ENCODE measurements at places on chromosomes 5 and 9.

GRCh38 chr5:95684361-95684760 lies 1.6 kb upstream of the SPATA9 start:
- DNase-seq = no peak

- DNase-seq = no peak
Measured at GRCh38 chr5:80399526-80400239, 8.2 kb upstream of the ZFYVE16 start.

GRCh38 chr9:19127871-19128500 lies 694 bp upstream of the PLIN2 start:
- DNase-seq = no peak

DNA sequence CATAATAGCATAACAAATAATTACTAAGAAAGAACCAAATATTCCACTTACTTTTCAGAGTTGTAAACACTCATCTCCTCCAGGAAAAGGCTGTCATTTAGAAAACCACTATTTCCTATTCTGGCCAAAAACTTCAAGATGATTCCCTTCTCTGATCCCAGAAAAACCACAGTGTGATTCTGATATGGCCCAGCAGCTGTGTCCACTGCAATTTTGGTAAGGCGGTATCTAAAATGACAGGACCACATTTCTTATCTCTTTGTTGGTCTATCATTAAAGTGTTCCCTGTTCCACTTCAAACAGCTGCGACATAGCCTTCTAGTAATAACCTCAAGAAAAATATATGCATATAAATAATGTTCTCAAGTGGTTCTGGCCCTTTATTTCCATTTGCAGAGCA lies 96.1 kb downstream of the SEMA6A start:
- DNase-seq = no peak

- no peak for DNase-seq
Measured at GRCh38 chr5:164860896-164861295, 1355.5 kb downstream of the MAT2B start.

GRCh38 chr5:167658889-167659288 lies 632.6 kb upstream of the WWC1 start:
- no peak for DNase-seq

GRCh38 chr9:16385590-16385989 lies 484.9 kb downstream of the BNC2 start:
- no peak for DNase-seq

DNA sequence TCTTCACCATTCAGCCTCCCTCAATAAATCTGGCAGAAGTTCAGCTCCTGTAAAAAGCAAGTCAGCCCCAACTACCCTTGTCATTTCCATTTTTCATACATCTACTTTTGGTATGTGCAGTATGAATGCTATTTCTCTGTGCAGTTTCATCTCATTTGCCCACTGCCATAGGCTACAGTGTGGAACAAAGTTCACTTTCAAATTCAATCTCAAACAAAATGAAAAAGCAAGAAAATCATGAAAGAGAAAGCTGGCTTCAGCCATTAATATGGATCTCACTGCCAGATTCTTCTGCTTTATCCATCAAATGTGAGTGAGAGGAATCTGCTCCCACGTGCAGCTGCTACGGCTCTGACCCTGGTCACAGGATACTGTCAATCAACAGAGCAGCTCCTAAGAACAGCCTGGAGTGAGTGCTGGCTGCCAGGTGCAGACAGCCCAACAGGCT lies 494.2 kb downstream of the ZNF608 start:
- no peak for DNase-seq

DNA sequence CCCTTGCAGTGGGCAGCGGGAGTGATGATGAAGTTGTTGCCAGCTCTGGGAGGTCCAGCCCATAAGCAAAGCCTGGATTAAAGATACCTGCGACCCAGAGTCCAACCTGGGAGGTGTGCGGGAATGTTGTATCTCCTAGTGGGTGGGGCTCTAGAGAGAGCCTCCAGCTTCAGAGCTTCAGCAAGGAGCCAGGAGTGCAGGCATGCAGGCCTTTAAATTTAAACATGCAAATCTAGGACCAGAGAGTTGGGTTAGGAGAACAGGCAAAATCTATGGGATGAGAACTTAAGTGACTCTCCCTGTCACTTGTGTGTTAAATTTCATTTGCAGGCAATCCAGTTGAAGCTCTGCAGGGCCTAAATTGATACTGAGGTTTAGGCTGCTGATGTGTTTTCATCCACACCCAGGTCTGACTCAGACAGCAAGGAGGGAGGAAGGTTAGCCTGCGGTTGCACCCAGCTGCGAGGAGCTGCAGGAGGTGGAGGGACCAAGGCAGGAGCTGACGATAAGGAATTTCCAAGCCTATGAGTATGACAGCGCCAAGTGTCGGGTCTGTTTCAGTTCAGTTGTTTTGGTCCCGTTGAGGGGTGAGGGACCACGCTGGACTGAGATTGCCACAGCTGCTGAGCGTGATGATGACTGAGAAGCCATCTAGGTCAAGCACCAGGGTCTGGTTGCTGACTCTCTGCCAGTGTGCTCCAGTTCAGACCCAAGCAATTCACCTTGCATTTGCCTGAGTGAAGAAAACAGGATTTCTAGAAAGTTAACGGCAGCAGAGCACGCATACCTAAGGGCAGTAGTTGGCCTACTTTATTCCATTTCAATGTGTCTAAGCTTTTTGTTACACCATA lies 243.0 kb downstream of the ICE1 start:
- no peak for DNase-seq

- DNase-seq = no peak
Measured at GRCh38 chr5:78958672-78959445, 26.3 kb downstream of the ARSB start.

GRCh38 chr5:149441986-149442385 lies 62.9 kb upstream of the IL17B start:
- no peak for DNase-seq

DNA sequence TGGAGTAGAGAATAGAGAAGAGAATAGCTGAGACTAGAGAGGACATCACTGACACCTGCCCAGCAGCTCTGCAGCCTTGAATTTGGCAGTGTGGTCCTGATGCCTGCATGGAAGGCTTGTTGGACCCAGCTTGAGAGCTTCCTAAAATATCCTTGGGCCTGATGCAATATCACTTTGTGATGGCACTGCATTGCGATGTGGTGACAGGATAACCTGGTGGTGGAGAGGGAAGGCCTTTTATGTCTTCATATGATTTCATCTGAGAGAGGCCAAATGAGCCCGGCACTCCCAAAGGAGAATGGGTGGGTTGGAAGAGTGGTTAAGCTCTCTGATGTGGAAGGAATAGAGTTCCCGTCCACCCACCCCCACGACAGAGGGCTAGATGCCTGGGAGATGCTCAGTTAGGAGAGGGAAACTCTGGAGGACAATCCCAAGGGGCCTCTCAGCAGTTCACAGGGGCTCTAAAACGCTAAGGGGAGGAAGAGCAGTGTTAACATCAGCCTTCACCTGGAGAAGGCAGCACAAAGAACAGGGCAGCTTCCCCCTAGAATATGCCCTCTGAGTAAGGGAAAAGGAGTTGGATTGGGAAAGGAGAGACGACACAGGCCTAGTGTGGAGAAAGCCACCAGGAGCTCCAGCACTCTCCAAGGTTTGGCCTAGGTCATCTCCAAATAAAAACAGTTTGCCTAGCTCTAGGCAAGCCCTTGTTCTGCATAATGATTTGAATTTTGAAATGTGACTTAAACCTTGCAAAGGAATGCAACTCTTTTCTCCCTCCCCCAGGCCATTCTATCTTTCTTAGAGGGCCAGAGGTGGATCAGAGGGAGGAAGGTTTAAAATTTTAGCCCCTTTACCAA lies 99.8 kb upstream of the SSBP2 start:
- no peak for DNase-seq

DNA sequence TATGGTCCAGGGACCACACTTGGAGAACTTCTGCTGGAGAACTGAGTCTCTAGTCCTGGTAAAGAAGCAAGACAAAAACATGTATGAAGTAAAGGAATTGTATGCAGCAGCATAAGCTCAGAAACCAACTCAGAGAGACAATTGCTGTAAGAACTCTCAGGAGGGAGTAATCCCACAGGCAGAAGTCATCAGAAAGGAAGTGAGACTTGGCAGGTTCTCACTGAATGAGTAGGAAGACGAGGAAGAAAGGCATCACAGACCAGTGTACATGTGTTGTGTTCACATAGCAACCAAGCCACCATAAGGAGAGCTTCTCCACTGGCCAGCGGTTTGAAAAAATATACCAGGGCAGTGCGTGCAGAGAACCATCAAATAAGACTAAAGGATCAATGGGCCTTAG lies 57.9 kb upstream of the FST start:
- DNase-seq = no peak

GRCh38 chr9:127336086-127336485 lies 60.9 kb upstream of the SLC2A8 start:
- no peak for DNase-seq

GRCh38 chr5:167014401-167015056 lies 1276.9 kb upstream of the WWC1 start:
- no peak for DNase-seq

DNA sequence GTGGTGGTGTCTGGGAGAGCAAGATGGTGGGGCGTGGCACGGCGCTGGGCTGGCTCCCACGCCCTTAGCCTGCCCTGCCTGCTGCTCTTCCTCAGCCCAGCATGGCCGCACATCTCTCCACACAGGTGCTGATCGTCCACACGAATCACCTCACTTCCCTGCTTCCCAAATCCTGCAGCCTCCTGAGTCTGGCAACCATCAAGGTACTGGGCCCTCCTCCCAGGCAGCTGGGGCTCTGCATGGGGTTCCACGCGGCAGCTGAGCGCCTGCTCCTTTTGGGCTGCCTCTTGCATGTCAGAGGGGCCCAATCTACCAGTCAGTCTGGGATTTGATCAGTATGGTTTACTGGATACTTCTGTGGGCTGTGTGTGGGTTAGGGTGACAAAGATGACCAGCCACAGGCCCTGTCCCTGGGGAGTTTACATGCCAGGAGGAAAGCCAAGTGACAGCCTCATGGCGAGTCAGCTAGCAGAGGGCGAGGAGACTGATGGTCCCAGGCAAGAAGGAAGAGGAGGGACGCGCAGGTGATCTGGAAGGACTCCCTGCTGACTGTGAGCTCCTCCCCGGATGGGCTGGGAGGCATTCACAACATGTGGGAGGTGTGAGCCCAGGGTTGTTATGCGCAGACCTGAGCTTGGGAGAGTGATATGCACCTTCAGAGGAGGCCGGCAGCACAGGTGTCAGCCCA lies 6.0 kb downstream of the LRSAM1 start:
- DNase-seq = no peak

DNA sequence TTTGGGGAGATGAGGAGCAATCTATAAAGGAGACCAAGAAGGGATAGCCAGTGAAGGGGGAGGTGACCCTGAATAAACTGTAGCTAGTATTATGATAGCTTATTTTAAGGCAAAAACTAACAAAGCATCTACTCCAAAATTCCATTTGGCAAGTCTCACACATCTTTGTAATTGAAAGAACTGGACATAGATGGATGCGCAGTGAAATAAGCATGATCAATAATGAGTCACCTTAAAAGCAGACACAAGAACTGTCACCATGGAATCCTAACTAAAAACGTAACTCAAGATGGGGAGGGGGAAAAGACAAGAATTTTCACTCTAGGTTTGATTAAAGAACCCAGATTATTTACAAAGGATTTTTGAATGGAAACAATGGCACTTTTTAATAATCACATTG lies 164.5 kb downstream of the MED27 start:
- no peak for DNase-seq

DNA sequence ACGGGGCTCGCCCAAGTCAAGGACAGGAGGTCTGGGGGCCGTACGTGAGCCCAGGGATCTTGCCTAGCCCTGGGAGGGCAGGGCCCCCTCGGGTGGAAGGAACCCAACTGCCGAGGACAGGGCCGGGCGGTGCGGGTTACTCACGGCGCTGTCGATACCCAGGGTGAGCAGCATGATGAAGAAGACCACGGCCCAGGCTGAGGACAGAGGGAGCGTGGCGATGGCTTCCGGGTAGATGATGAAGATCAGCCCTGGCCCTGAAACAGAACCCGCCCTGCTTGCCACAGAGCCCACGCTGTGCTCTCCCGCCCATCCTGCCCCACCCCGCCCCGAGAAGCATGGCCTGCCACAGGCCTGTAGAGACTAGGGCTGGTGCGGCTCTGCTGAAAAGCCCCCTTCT lies 34.1 kb downstream of the SLC6A3 start:
- DNase-seq = no peak

GRCh38 chr9:87587864-87588263 lies 90.2 kb downstream of the DAPK1 start:
- no peak for DNase-seq

GRCh38 chr5:31845361-31845760 lies 206.4 kb downstream of the PDZD2 start:
- no peak for DNase-seq

GRCh38 chr5:88058625-88059024 lies 210.0 kb downstream of the TMEM161B start:
- no peak for DNase-seq

GRCh38 chr5:134106991-134107701 lies 7.3 kb upstream of the TCF7 start:
- peak; percentile 33 for DNase-seq

GRCh38 chr5:107155707-107156106 lies 515.0 kb downstream of the EFNA5 start:
- DNase-seq = no peak

DNA sequence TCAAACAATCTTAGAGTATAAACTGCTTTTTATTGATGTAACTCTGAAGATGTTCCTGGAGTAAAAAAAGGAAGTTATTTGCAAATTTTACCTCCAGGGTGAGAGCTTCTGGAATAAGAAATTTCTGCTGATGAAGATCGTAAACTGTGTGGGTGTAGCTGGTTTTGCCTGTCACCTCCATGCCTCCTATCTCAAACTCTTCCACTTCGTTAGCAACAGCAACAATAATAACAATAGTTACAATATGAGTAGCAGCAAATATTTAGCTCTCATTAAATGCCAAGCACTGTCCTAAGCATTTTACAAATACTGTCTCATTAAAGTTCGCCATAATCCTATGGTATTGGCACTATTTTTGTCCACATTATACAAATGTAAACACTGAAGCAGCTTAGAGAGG lies 57.9 kb downstream of the GCNT1 start:
- no peak for DNase-seq

DNA sequence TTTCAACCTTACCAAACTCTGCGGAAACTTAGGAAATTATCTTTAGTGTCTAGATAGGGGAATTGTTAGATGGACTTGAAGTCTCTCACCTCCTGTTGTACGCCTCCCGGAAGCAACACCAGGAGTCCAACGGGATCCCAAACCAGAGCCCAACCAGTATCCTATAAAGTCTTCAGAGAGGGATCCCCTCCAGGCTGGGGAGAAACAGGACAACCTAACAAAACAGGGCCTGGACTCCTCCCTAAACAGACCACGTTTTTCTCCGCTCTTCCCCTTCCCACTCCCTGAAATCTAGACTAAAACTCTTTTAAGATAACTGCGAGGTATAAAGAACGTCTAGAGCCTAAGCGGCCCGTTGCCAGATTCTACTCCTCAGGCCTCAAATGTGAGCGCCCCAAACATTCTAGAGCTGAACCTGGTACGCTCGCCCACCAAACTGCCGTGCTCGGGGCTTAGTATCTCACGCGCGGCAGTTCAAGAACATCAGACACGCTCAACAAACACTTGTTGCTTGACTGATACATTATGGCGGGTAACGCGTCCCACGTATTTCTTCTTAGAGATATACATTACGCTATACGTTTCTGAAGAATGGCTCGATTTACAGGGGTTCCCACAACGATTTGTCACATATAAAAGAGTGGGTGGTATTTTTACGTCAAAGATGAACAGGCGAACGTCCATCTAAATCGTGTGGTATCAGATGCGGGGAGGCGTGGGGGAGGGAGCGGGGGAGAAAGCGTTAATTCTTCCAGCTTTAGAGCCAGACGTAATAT lies 663 bp upstream of the SMIM27 start:
- DNase-seq = peak; percentile 79

- DNase-seq = no peak
Measured at GRCh38 chr5:158848634-158849033, 251.1 kb downstream of the EBF1 start.
